Glutamatergic neuron (in vitro differentiated cells): ENCODE measurements at places on chromosomes 11 and 22. TPM values are rescaled to one million over a fixed set of nuclear protein-coding genes. Genes with fewer than 3 reads are reported as not detected.
A peak's percentile ranks its signal among the peaks of the same experiment; 100 is the strongest.

DNA sequence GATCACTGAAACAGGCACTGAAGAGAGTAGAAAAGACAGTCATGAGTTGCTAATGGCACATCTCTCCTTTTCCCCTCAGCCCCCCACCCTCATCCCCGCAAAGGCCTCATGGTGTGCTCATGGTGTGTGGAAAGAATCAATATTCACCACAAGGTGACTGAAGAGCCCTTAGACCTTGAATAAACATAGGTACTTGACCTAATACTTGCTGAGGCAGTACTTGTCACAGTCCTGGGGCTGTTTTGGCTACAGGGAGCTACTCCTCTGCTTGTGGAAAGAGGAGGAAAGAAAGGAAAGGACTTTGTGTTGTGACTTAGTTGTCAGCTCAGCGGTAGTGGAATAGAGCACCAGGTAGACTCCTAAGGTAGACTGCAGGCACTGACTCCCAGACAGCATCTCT, 537.8 kb upstream of the CCDC179 start:
- H3K4me1 ChIP-seq: no peaks in the 10 kb centered on the region
- no peak for DNase-seq
- H3K27ac ChIP-seq: no peak overlapping the region
- no peak overlapping the region for H3K4me3 ChIP-seq
- no peaks in the 10 kb centered on the region for H3K27me3 ChIP-seq

GRCh38 chr22:37330200-37331033, 48.1 kb downstream of the CYTH4 start:
- H3K36me3 ChIP-seq: no peaks in the 10 kb centered on the region
- peak overlapping the region; percentile 71 for H3K4me3 ChIP-seq
- H3K4me1 ChIP-seq: peaks cover 26% of the 10 kb centered on the region
- H3K27ac ChIP-seq: peak overlapping the region; percentile 38

DNA sequence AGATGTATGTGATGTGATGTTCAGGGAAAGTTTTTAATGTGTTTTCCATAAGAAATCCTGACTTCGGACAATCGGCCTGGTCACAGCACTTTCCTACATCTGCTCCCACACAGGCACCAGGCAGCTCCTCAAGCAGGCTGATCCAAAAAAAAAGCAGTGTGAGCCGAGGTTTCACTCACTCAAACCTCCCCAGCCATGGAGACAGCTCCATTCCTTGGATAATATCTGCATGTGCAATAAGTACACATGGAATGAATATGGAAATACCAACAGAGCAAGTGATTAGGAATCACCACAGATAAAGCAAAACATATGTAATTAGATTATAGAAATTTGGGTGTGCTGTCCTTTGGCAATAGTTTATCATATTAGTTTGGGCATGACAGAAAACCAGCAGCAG, 88.8 kb upstream of the API5 start:
- H3K27ac ChIP-seq: no peak overlapping the region
- H3K4me1 ChIP-seq: no peaks in the 10 kb centered on the region
- H3K4me3 ChIP-seq: no peak overlapping the region
- no peak for DNase-seq
- H3K27me3 ChIP-seq: peaks cover 2% of the 10 kb centered on the region

GRCh38 chr11:69657911-69658625, 17.1 kb downstream of the LTO1 start:
- H3K36me3 ChIP-seq: no peaks in the 10 kb centered on the region
- H3K27me3 ChIP-seq: peaks cover 7% of the 10 kb centered on the region
- peak; percentile 11 for DNase-seq
- H3K4me1 ChIP-seq: peaks cover 2% of the 10 kb centered on the region
- H3K27ac ChIP-seq: peak overlapping the region; percentile 62

The MYOD1 gene
- total RNA-seq: not detected

- no peaks in the 10 kb centered on the region for H3K36me3 ChIP-seq
- no peak overlapping the region for H3K27ac ChIP-seq
- DNase-seq: no peak
- peaks cover 27% of the 10 kb centered on the region for H3K4me1 ChIP-seq
- H3K4me3 ChIP-seq: no peak overlapping the region
- peaks cover 8% of the 10 kb centered on the region for H3K27me3 ChIP-seq
Measured at GRCh38 chr22:38067761-38068360, 10.7 kb downstream of the PICK1 start.

The OR8D1 gene
- not detected for total RNA-seq

DNA sequence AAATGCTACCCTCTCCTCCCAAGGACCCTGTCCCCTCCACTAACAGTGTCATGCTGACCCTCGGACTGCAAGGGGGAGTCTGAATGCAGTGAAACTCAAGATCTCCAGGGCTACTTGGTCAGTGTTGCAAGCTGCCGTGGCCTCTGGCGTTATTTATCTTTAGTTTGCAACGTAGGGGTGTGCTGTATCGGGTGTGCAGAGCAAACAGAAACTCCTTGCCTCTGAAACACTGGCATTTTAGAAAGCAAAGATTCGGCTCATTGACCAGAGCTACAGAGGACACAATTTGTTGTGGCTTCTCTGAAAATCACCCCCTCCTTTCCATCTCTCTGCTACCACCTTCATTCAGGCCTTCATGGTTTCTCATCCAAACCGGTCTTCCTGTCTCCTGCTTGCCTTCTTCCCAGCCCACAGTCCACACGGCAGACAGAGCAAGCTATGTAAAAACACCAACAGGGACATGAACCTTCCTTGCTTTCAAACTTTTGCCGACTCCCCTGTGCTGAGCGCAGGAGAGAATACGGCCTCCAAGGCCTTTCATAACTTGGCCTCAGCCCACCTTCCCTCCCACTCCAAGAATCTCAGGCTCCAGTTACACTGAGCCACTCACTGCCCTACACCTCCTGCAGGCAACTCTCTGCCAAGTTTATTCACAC, 14.9 kb downstream of the FZD4 start:
- DNase-seq: no peak
- H3K27me3 ChIP-seq: peaks cover 3% of the 10 kb centered on the region
- H3K36me3 ChIP-seq: no peaks in the 10 kb centered on the region
- no peaks in the 10 kb centered on the region for H3K4me1 ChIP-seq
- H3K4me3 ChIP-seq: no peak overlapping the region
- H3K27ac ChIP-seq: no peak overlapping the region

DNA sequence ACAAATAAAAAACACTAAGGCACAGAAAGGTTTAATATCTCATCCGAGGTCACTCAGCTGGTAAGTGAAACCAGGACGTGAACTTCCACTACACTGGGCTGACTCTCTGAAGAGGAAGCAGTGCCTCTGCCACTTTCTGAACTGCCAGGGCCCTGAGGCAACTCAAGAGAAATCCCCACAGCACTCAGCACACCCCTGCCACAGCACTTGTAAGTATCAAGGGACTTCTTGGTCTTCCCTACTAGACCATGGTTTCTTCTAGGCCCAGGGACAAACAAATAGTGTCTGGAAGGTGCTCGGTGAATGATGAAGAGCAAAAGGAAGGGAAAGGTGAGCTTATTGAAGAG, 49.7 kb downstream of the RPL27A start:
- H3K27me3 ChIP-seq: peaks cover 4% of the 10 kb centered on the region
- peak overlapping the region; percentile 43 for H3K4me3 ChIP-seq
- no peak overlapping the region for H3K27ac ChIP-seq

The HPX gene
- total RNA-seq: 9.6 TPM

The FIBP gene
- 115 TPM for total RNA-seq

The GPR83 gene
- 2.9 TPM for total RNA-seq
